ENCODE measurements at places on chromosomes 12 and 14.
A peak's percentile ranks its signal among the peaks of the same experiment; 100 is the strongest.

DNA sequence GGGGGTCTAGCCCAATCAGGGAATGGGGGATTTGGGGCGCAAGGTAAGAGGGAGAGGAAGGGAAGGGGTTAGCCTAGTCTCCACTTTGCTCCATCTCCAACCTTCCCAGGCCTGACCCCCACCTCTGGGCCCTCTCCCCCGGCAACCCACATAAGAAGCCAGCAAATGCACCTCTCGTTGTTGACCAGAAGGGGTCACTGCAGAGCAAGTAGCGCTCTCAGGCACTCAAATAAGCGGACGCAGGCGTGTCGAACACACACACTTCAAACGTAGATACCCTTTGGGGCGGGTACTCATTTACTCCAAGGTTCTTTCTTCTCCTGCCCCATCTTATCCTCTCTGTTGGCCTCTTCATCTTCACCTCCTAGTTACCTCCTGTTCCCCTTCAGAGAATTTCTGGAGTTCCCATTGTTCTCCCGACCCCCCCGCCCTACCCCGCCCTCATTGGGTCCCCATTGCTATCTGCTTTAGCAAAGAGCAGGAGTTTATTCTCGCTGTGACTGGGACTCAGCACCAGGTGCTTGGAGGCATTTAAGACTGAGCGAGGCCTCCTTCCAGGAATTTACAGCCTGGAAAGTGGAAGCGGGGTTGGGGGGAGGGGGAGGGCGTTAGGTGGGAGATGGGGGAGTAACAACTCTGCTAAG is 1.5 kb upstream of the SRRM4 start:
- peak; percentile 4 for DNase-seq

GRCh38 chr14:105062048-105062433 is 3.2 kb downstream of the GPR132 start:
- no peak for DNase-seq

DNA sequence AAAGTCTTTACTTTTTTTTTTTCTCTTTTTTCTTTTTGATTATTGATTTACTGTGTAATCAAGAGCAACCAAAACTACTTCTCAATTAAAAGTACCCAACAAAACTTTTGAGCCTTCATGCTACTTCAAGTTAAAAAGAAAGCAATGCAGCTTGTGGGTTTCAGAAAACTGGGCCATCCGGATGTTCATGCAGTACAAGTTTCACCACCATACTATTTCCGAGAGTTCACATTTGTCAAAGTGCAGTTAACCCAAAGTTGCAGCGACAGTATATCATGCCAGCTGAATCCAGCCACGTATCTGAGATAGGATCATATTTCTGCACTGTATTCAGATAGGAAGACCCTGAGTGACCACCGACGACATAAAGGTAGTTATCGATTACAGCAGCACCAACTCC is 33.0 kb downstream of the KLHL28 start:
- DNase-seq, result no peak

GRCh38 chr12:6664902-6665301 is 2.0 kb upstream of the ING4 start:
- no peak for DNase-seq

GRCh38 chr14:99179946-99180345 is 92.1 kb downstream of the BCL11B start:
- DNase-seq, result no peak

GRCh38 chr12:42652048-42652447 is 62.5 kb upstream of the PRICKLE1 start:
- no peak for DNase-seq

DNA sequence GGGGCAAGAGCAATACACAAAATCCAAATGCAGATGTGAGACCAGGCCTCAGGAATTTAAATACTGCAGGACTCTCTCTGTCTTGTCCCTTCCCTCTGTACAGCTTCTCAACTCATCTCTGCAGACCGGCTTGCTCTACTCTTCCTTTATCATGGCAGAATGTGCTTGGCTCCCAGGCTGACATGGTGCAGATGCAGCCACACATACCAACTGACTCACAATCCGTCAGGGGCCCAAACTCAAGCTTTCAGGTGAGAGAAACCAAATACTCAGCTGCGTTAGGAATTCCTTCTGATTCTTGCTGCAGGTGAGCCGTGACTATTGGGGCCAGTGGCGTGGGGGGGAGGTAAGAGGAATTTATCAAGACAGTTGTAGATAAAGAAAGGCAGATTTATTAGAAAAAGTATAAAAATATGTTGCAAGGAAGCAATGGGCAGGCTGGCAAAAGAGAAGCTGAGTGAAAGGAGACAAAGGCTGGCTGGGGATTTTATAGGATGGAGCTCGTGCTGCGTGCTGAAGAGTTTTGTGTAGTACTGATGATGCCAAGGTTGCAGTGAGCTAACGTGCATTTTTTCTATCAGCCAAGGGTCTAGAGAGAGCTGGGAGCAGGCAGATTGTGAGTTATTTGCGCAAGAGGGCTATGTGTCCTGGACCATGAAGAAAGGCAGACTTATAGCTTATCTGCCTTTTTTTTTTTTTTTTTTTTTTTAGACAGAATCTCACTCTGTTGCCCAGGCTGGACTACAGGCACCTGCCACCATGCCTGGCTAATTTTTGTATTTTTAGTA is 5.0 kb upstream of the LGALS3 start:
- DNase-seq, result no peak

DNA sequence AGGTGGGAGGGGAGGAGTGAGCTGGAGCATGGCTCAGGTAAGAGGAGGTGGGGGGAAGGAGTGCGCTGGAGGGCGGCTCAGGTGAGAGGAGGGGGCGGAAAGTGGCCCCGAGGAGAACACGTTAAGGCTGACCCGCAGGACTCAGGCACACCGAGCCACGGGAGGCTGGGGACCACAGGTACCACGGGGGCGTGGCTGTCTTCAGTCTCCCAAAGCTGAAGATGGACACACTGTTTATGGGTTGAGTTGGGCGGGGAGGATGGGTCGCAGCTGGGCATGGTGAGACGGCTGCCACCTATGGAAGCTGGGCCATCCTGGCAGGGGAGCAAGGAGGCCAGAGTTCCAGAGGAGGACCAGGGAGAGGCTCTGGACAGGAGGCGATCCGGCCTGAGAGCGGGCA is 23.5 kb downstream of the UBR7 start:
- no peak for DNase-seq

DNA sequence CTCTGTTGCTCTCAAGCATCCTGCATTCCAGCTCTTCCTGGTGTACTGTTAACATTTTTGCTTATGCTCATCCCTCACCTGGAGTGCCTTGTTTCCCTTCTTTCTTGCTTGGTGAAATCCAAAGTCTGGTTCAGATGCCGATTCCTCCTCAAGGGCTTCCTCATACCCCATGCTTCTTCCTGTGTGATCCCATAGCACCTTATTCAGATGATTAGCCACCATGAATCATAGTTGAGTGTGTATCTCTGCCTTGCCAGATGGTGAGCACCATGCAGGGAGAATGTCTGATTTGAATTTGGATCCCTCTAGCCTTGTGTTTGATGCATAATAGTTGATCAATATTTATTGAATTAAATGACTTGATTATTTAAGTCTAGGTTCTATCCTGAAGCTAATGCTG is 39.4 kb upstream of the ANO4 start:
- no peak for DNase-seq

DNA sequence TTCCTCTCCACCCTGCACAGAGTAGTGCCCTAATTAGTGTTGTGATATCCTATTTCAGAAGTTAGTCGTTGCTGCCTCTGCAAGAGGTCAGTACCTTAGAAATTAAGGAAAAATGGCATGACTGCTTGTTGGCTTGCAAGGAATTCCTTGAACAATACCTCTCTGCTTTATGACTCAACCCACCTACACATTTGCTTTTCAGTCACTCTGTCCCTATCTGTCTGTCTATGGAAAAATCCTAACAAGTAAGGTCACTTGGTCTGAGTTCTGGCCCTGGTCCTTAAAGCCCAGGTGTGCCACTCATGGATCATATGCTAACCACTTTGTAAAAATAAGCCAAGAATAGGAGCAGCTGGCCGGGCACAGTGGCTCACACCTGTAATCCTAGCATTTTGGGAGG is 116.4 kb upstream of the ATF1 start:
- DNase-seq, result no peak

DNA sequence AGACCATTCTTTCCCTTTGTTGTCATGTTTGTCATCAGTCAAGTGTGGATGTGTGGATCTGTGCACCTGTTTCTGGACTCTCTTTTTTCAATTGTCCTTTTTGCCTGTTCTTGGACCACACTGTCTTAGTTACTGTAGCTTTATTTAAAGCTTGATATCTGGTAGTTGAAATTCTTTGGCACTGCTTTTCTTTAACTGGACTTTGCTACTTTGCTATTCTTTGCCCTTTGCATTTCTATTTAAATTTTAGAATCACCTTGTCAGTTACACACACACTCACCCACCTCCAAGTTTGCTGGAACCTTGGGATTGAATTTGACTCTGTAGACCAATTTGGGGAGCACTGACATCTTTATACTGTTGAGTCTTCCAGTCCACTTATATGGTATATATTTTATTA is 61.5 kb downstream of the VRK1 start:
- no peak for DNase-seq

- DNase-seq, result no peak
Measured at GRCh38 chr14:93033983-93034670, 81.6 kb downstream of the ITPK1 start.

DNA sequence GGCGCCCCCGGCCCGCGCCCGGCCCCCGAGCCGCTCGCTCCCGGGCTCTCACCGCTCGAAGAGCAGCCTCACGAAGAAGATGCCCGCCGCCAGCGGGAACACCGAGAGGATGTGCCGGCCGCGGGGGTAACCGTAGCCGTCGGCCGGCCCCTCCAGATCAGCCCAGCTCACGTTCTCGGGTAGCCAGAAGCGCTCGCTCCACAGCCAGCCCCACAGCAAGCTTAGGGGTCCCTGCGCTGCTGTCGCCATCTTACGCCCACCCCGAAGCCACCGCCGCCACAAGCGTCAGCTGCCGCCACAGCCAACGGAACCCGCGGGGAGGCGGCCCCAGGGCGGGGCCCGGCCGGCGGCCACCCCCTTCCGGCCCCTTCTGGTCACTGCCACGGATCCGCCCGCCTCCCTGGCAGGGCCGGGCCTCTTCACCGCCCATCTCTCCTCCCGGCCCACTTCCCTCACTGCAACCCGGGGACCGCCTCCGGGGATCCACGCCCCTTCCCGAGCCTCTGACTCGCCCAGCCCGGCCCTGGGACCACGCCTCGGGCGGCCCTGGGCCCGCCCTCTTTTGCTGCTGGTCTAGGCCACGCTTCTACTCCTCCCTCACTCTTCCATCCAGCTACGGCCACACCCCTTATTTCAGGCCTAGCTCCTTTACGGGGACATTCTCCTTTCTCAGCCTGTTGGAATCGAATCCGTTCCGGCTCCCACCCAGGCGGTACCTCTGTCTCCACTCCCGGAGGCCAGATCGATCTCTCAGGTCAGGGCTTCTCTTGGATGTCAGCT is at the start of gene CERS5:
Gene CERS5, minus strand, starts transcription at position 321 of the 780 bp plus-strand sequence. Its CDS starts 72 bp downstream, at position 249.
- peak; percentile 98 for DNase-seq

DNA sequence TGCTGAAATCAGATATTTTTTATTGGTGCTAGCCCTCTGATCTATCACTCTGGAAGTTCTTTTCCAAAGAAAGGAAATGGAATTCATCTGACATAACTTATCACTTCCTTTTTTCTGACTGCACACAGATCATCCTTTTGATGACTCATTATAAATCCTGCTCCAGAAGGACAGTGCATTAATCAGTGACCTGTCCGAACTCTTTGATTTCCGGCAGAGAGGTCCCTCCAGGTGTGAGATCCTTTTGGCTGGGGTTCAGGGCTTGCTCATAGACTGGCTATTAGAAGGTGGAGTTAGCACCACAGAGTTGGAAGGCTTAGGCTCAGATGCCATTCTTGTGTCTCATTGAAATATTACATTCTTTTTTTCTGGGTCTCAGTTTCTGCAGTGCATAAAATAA is 328.2 kb downstream of the ZFP36L1 start:
- DNase-seq, result no peak

DNA sequence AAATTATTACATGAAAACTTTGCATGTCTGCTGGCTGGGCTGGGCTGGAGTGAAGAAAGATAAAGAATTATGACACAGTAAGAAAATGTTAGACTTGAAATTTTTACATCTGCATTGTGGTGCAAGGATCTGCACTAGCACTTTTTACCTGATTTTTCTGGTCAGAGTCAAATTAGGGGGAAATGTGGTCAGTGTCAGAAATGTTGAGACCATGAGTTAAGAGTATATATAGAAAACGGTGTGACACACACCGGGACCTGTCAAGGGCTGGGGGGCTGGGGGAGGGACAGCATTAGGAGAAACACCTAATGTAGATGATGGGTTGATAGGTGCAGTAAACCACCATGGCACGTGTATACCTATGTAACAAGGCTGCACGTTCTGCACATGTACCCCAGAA is 90.3 kb downstream of the IGF1 start:
- no peak for DNase-seq

DNA sequence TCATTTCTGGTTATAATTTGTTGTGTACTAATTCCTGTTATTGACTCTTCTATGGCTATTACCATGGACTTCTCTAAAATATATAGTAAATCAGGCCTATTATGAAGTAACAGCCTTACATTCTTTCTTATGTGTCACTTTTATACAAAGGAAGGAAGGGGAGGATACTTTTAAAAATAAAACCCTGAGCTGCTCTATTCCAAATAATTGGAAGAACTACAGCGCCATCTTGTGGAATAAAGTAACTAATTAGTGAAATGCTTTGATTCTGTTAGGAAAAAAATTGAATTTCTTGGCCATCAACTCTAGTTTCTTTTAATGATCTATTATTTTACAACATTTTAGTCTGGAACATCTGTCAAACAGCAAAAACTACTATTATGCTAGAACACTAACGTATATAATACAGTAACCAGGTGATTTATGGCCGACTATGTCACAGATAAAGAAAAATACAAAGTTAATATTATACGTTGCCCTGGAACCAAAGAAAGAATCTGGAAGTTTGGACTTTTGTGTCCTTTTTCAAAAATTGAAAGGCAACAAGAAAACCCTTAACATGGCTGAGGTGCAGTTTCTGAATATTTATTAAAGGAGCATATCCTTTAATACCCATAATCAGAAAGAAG is 55.0 kb upstream of the NELL2 start:
- peak; percentile 41 for DNase-seq

DNA sequence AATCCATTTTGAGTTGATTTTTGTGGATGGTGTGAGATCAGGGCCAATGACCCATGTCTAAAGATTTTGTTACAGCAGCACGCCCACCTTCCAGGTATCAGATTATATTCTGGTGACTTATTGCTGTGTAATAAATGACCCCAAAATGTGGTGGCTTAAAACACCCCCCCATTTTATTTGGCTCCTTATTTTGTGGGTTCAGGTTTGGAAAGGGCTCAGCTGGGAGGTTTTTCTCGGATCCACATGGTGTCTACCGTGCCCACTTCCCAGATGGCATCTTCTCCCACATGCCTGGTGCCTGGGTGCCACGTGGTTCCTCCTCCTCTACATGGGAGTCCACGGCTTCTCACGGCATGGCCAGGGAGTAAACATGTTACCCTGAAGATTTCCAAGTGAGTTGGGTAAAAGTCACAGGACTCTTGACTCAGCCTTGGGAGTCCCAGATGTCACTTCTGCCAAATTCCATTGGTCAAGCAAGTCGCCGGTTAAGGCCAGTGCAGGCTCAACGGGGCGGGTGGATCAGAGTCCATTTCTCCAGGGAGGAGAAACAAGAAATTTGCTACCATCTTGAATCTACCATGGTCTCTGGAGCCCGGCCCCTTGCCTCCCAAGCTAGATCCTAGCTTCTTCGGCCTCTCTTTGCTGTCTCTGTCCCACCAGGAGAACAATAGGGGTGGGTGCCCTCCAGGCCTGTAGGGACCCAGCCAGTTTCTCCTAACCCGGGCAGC is 214.3 kb downstream of the KIF26A start:
- no peak for DNase-seq

- DNase-seq, result peak; percentile 18
Measured at GRCh38 chr12:16175840-16176239, 101.6 kb downstream of the SLC15A5 start.

GRCh38 chr12:131113568-131114270 is 160.0 kb downstream of the ADGRD1 start:
- DNase-seq, result no peak

GRCh38 chr14:66330916-66331315 is 155.3 kb upstream of the CCDC196 start:
- DNase-seq, result peak; percentile 9
